ENCODE measurements at places on chromosomes 6 and 20.

- DNase-seq = no peak
Observed at GRCh38 chr6:121523628-121524027, 88.2 kb downstream of the GJA1 start.

DNA sequence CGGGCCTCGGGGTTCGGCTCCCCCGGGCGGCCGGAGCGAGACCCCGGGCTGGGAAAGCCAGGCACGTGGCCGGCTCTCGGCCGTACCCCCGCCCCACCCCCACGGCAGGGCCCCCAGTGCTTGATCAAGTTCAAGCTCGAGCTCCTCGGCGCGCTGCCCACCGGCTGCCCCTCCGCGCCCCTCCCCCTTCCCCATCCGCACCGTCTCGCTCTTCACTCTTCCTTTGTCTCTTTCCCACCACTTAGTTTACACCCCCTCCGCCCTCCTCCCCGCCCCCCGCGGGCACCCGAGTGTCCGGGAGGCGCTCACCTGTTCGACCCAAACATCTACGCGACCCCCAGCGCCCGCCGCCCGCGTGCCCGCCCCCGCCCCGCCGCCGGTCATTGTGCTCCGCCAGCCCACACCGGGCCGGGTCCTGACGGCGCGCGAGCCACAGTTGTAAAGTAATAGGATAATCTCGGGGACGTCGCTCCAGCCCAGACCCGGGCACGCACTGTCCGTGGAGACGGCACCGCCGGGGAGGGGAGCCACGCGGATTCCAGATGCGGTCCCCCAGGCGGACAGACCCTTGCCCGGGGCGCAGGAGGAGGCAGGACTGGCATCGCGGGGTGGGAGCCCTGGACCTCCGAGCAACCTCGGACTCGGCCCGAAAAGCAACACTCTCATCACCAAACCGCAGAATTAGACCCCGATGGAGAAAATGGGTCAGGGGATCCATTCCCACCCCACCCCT, 100.7 kb downstream of the NOL4L start:
- DNase-seq = no peak

DNA sequence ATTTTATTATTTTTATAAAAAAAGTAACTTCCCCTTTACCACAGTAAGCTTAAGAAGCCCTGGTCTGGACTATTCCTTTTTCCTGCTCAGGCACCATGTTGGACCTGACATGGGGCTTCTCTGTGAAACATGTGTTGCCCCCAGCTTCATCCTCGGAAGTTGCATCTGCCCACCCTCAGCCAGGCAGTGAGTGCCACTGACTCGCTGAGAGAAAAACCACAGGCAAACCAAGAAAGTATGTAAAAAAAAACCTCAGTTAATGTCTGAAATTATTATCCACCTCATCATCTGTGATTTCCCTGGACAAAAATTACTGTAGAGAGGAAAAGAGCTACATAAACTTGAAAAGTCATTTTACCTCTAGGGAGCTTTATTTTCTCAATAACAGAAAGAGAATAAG, 109.9 kb upstream of the MCHR2 start:
- no peak for DNase-seq

- no peak for DNase-seq
Observed at GRCh38 chr6:18264923-18265377, 620 bp upstream of the DEK start.

- no peak for DNase-seq
Observed at GRCh38 chr6:7267071-7267465, 45.9 kb downstream of the SSR1 start.

- no peak for DNase-seq
Observed at GRCh38 chr6:34672657-34673043, 23.9 kb downstream of the ILRUN start.

GRCh38 chr6:25041485-25042035, 105.8 kb upstream of the RIPOR2 start:
- DNase-seq = no peak

DNA sequence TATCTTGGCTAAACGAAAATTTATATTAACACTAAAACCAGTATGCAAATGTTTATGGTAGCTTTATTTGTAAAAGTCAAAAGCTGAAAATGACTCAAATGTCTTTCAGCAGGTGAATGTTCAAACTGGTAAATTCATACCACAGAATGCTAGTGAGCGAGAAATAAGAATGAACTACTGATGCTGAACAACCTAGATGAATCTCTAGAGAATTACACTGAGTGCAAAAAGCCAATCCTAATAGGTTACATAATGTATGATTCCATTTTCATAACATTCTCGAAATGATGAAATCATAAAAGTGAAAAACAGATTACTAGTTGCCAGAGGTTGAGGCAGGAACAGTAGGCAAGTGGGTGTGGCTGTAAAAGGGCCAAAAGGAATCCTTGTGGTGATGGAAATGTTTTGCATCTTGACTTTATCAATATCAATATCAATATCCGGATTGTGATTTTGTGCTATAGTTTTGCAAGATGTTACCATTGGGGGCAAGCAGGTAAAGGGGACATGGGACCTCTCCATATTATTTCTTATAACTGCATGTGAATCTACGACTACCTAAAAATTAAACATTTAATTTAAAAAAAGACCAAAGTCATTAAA, 26.1 kb downstream of the ZNF311 start:
- DNase-seq = peak; percentile 31

- no peak for DNase-seq
Observed at GRCh38 chr20:33081411-33082154, 2.1 kb downstream of the BPIFB4 start.

DNA sequence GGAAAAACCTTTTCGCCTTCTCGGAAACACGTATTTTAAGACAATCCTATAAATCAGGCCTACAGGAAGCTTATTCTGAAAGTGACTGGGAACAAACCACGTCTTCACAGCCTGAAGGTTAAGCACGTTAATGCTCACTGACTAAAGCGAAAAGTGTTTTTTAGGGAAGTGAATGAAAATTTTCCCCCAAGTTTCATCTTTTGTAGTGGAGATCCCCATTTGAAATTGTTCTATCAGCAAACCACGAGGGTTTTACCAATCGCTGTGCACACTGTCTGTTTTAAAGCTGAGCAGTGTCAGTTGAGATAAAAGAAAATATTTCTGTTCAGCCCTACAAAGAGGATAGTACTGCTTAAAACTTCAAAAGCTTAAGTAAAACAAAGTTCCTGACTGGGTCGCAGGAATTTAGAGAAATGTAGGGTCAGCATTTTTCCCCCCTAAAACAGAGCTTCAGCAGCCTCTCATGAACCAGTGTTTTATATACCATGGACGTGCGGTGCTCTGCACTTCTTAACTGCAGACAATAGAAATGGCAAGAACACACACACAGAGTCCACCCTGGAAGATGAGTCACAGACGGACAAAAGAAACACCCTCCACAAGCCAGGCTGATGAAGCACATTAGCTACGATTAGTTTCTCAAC, 34.9 kb downstream of the SLC22A23 start:
- peak; percentile 21 for DNase-seq

GRCh38 chr6:2797564-2798031, 32.4 kb downstream of the WRNIP1 start:
- DNase-seq = no peak

DNA sequence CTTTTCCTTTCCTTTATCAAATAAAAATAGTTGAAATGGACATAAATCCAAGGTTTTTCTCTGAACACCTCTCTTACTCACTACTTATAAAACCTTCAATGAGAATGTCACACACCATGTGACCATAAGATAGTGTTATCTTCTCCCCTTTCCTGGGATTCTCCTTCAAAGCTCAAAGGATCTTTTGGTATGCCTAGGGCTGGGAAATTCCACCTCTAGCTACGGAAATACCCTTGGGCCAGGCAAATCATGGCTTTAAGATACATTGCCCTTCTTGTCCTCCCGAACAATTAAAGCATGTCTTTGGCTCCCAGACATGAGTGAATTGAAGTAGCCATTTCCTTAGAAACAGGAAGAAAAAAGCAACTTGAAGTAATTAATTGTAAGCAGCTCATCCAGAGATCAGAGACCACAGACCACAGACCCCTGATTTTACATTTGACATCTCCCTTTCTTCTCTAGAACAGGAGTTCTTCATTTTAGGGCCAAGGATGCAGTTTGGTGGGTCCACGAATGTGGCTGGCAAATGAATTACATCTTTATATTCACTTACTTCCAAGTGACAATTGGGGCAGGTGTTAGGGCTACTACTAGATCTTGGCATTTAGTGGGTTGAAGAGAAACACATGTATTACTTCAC, 4.1 kb downstream of the PLCB4 start:
- no peak for DNase-seq

DNA sequence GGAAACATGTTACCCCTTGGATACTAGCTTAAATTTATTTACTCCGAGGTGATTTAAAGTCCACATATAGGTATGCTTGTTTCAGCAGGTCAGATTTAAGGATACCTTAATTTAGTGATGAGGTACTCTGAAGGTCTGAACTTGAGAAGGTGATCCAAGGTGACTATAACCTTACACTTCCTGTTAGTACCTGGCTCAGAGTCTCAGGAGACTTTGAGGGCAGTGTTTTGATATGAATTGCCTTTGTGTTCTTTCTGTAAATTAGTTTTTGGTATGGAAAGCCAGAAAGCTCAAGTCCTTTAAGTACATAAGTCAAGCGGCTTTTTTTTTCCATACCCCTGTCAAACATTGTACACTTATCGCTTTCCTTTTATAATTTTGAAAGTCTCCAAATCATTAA, 489.0 kb downstream of the CDKAL1 start:
- no peak for DNase-seq

DNA sequence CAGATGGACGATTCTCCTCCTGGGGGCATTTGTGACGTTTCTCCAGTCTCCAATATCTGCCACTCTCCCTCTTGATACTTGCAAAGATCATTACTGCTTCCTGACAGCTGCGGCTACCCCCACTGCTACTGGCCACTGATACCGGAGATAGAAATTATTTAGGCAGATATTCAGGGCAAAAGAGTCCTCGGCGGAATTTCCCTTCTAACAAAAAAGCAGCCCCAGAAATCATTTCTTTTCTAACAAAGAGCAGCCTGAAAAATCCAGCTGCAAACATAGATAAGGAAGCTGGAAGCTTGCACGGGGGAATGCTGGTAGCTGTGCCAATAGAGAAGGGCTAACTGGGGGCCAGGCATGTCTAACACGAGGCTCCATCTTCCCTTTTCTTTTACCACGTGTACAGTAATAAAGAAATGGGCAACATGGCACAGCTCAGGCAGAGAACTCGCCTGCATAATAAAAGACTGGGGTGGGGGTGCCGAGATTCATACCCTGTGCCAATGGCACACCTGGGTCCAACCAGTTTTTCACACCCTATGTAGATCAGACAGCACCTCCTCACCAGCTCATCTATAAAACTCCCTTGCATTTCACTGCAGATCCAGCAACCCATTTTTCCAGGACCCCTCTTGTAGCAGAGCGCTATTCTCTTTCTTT, 6.1 kb downstream of the TP53RK start:
- DNase-seq = no peak

GRCh38 chr6:145823328-145823944, 8.8 kb upstream of the FBXO30 start:
- DNase-seq = no peak

DNA sequence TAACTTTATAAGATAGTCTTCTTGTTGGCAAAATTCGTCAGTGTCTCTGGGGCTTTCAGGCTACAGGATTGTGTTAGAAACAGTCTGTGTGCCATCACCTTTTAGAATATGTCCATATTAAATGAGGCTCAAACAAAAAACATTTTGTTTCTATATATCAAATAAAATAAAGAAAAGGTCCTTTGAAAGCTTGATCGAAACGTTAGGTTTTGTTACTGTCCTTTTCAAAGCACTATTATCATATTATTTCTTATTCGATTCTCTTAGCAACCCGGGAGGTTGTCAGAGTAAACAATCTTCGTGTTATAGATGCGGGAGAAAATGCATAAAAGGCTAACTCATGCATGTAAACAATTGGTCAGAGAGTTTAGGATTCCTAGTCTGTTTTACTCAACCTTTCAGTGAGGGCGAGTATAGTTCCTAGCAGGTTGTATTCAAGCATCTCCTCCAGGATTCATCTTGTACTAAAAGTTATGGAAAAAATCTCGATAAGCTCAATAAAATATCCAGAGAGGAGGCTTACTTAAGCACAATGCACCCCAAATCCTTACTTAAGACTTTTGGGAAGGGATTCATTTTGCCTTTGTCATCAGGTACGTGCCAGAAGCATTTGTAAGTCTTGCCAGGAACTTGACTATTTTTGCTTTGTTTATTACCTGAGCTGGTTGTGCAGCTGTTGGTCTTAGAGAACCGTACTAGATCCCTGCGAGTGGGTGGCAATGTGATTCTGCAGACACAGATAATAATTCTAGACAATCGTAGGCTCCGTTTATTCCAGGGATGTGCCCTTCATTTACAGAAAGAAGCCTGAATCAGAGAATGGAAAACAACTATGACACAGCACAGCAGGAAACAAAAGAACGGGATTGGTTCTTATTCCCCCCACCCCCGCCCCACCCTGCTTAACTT, 159.6 kb upstream of the ZNF217 start:
- DNase-seq = no peak

DNA sequence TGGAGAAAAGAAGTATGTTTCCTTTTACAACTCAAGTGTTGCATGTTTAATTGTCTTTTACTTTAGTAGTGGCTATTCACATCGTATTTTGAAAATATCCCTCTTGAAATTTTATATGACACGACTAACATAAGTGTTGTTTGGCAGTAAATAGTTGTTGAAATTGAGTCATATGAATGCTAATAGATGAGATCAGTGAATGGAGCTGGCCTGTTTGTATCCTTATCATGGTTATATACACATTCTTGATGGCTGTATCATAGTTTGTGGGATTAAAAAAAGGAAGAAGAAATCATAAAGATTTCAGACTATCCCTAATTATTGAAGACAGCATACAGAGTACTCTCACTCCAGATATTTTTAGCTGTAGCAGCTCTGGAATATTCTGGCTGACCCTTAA, 8.2 kb upstream of the RAE1 start:
- no peak for DNase-seq

GRCh38 chr6:46102123-46102522, 27.7 kb upstream of the ENPP4 start:
- DNase-seq = no peak

DNA sequence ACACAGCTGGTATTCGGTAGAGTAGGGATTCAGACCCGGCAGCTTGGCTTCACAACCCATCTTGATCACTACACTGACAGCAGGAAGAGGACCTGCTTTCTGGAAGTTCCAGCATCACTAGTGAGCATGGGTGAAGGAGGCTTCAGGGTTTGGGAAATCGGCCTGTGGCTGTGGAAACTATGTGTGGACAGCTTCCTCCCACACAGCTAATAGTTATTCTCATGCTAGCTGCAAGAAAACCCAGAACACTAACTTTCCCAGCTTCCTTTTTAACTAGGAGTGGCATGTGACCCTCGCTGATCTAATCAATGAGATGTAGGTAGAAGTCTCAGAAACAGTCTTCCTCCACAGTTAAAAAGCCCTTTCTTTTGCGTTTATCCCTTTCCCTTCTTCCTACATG, 36.3 kb upstream of the SIRPA start:
- DNase-seq = no peak

- no peak for DNase-seq
Observed at GRCh38 chr20:41392871-41393704, 26.5 kb upstream of the EMILIN3 start.

- no peak for DNase-seq
Observed at GRCh38 chr6:7615611-7616383, 25.8 kb downstream of the SNRNP48 start.

DNA sequence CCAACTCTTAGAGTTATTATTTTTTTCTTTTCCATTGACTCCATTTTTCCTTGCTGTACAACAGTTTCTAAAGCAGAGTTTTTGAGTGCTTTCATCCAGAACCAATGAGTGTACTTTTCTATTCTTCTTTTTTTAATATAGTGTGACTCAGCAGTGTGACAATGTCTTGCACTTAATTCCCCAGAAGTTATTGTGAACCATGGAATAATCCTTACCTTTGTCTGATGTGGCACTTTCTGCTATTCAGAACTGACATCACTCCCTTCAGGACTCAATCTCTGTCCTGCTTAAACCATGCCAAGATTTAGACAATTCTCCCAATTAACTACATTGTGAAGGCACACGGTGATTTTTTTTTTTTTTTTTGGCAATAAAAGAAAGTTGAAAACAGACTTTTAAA, 41.5 kb downstream of the GRIK2 start:
- no peak for DNase-seq
